ENCODE measurements at places on chromosomes 6 and 20.

GRCh38 chr6:156560476-156560875 lies 216.7 kb upstream of the ARID1B start:
- DNase-seq = no peak

DNA sequence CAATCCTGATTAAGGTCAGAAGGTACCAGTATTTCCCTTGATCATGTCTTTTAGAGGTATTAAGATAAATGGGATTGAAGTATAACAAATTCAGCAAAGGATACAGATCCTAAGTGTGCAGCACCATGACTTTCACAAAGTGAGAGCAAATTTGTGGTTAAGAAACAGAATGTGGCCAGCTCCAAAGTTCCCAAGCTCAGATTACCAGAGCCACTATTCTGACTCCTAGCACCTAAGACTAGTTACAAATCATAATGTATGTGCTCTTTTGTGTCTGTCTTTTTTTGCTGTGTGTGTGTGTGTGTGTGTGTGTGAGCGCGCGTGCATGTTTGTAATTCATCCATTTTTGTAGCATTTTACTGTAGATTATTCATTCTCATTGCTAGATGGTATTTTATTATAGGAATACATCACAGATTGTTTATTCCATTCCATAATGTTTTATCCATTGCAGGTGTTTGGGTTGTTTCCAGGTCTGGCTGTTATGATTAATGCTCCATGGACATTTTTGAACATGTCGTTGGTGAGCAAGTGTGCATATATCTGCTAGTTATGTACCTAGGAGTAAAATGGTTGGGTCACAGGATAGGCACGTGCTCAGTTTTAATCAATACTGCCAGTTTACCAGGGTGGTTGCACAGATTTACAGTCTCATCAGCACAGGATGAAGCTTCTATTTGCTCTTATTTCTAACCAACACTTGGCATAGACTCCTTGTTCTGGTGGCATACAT lies 314.0 kb upstream of the JAG1 start:
- DNase-seq = no peak

DNA sequence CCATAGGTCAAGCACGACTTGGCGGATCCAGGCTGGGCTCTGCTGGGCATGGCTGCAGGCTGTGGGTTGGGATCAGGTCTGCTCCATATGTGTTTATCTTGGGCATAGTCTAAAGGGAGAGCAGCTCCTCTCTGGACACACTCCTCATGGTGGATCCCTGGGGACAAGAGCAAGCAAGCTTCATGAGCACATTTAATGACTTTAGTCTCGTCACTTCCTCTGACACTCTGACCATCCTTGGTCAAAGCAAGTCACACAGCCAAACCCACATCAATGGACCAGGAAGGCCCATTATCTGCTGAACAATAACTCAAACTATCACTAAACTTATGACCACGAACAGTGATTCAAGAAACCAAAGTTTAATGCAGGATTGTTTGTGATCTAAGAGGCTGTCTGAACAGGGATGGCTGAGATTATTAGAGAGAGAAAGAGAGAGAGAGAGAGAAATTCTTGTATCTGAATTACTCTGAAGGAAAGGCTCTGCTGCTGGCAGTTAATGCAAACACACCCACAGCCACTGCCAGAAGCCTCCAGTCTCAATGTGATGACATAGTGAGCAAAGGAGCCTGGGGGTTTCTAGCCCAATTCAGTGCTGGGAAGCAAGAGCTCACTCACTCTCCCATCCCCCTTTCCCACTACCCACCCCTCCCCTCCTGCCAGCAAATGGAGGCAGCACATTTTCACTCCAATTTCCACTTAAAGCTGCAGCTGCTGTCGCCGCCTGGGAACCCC lies 490.2 kb upstream of the SULF2 start:
- no peak for DNase-seq

GRCh38 chr6:108366236-108366635 lies 71.4 kb downstream of the AFG1L start:
- DNase-seq = no peak

- DNase-seq = no peak
Observed at GRCh38 chr6:110664933-110665332, 150.3 kb downstream of the CDK19 start.

Measured in CD4-positive, alpha-beta T cell treated with Interleukin-4 for 4 hours (primary cell).